ENCODE measurements at places on chromosomes 4 and X.

- no peak for DNase-seq
These were observed 1297.3 kb downstream of the C4orf33 start for GRCh38 chr4:130393231-130393630.

DNA sequence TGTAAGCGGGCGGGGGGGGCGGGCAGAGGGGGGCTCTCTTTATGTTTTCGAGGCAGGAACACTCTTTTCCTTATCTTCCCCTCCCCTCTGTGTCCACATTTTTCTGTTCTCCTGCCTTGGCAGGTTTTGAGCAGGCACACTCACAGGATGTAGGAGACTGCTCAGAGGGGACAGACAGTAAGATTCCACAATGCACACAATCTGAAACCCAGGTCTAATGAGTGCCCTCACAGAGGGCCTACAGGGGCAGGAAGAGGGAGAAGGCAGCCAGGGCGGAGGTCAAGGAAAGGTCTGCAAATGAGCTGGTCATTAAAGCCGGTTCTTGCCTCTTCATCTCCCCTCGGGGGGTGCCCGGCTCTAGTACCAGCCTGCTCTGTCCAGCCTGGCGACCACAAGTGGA, 106.1 kb upstream of the ATP6AP2 start:
- no peak for DNase-seq

- no peak for DNase-seq
These were observed 41.1 kb downstream of the CASP6 start for GRCh38 chr4:109662116-109662515.

- peak; percentile 86 for DNase-seq
These were observed 10.0 kb downstream of the QRFPR start for GRCh38 chr4:121370729-121371325.

GRCh38 chr4:51906167-51906958, 63.4 kb downstream of the DCUN1D4 start:
- DNase-seq: no peak

DNA sequence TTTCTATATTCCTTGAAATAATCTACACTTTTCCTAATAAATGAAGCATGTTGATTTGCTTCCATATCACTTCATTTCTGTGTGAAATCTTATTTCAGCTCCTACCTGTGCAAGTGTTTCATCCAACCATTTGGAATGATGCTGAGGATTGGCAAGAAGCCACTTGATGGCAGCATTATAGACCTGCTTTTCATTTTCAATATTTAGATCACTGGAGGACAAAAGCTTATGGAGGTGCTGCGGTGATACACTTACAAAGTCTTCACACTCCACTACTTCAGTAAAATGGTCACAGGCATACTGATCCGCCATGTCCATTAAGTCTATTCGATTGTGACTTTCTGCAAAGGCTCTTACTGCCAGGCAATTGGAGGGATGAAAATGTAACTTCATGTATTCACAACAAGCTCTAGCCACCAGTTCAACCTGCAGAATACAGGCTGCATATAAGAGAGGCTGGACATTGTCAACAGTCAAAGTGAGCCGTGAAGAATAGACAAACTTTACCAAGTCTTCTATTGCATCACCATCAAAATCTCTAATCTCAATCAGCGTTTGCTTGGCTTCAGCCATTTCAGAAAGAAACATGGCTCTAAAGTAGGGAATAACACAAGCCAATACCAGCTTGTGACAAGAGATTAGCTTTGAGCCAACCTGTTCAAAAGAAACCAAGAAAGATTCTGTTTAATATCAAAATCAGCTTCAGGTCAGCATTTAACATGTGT, 35.1 kb downstream of the KLHL8 start:
- no peak for DNase-seq

DNA sequence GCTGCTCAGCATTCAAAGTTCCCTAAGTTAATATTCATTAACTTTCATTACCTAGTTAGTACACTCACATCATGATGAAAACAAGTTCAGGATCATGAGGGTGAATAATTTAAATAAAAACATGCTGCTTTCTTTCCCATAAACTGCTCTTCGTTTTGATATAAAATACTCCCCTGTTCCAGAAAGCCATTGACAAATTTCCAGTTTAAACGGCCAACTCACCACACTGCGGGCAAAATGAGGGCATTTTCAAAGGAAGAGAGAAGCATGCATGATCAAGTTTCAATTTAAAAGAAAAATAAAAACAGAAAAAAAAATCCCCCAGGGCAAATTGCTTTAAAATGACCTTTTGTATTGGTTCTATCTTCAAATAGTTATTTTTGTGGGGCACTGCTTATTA, 69.6 kb downstream of the EPHA5 start:
- DNase-seq: no peak

DNA sequence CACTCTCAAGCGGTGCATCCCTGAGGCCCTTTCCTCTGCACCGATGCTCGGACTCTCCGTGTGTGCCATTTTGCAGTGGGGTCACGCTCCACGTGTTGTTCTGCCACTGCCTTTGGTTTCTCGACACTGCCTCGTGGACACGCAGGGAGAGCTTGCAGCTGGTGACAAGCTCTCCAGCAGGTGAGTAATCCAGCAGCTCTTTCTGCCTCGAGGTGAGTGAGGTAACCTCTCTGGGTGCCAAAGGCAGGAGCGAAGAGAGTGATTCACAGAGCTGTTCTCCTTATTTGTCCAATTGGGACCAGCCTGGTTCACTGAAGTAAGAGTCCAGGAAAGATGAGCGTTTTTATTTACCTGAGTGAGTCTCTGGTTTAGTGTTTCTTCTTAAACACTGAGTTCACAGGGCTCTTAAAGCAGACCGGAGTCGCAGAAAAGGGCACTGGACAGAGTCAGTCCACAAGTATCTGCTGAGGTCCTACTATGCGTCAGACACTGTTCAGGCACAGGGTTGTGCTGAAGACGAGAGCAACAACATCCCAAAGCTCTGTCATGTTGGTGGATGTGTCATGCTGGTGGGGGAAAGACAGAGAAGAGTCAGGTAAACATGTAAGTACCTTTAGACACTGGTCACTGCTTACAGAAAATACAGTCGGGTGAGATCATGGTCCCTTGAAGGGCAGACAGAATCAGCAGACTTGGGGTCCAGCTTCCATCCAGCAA, 61.8 kb downstream of the FHDC1 start:
- no peak for DNase-seq

DNA sequence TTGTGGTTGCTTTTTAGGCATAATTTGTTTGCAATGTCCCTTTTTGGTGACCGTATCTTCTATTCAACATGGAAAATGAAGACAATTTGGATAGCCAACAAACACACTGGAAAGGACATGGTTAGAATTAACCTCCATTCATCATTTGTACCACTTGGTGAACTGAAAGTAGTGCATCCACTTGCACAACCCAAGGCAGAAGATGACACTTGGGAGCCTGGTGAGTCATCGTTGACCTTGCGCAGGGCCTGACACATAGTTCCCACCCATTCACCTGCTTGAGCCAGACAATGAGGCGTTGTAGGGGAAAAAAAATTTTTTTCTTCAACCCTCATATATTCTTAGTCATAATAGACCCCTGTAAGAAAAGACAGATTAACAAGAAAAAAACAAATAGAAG, 32.4 kb downstream of the EGF start:
- DNase-seq: no peak

DNA sequence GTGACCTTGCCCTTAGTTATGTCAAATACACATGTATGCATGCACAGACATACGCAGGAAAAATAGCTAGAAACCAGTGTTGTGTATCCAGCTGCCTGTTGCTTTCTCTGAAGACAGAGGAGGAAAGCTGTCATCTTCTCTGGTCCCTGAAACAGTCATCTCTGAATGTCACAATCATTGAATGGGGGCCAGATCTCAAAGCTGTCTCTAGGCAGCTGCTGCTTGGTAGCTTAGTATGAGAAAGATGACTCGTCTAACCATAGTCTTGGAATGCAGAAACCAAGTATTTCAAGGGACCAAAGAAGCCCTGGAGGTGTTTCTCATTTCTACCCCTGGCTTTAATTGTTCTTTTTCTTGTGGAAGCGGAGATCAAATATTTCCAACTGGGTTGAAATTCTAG, 4.0 kb downstream of the GRIA3 start:
- no peak for DNase-seq

GRCh38 chr4:8350352-8350751, 80.8 kb downstream of the HTRA3 start:
- DNase-seq: no peak

DNA sequence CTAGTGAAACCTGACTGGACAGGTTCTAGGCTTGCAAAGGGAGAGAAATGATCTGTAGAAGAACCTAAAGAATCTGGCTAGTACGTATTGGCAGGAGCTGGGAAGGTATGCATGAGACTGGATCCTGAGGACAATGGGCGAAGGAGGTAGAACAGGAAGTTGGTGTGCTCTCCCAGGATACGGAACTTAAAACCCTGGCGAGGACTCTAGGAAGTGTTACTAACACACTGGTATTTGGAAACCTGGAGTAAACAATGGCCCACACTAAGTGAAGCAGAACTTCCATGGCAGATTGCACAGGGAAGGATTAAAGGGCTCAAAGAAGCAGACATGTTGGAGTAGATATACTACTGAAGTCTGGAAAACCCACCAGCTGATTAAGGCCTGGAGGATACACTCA, 9.1 kb downstream of the SYN1 start:
- DNase-seq: no peak

DNA sequence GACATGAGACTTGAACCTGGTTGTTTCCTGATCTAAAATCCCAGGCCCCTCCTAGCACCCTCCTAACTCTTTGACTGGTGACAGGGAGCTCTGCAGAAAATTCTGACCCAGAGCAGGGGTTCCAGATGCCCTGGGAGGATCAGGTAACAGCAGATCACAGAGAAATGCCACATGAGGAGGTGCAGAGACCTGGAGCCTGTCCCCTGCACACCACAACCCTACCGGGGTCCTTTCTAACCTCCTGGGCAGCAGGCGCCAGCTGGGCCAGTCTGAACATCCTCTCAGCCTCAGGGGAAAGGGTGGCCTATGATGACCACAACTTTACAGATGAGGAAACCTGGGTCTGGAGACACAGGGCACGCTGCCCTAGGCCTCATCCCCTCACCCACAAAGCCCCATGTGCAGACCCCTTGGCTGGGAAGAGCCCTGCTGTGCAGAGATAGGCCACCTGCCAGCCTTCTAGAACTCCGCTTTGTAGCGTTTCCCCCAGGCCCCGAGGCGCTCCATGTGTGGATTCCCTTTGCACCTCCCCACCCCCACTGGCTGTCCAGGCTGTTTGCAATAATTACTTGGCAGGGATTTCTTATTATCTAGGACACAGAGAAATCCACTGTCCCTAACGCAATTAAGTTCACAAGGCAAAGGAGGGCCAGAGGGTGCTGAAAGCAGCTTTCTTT, 36.5 kb downstream of the WDR1 start:
- DNase-seq: no peak
